ENCODE measurements at places on chromosomes 5 and 9. TPM values are rescaled to one million over a fixed set of nuclear protein-coding genes. Genes with fewer than 3 reads are reported as not detected.

The LCN6 gene
- total RNA-seq = 7.2 TPM

The AMBP gene
- not detected for total RNA-seq

DNA sequence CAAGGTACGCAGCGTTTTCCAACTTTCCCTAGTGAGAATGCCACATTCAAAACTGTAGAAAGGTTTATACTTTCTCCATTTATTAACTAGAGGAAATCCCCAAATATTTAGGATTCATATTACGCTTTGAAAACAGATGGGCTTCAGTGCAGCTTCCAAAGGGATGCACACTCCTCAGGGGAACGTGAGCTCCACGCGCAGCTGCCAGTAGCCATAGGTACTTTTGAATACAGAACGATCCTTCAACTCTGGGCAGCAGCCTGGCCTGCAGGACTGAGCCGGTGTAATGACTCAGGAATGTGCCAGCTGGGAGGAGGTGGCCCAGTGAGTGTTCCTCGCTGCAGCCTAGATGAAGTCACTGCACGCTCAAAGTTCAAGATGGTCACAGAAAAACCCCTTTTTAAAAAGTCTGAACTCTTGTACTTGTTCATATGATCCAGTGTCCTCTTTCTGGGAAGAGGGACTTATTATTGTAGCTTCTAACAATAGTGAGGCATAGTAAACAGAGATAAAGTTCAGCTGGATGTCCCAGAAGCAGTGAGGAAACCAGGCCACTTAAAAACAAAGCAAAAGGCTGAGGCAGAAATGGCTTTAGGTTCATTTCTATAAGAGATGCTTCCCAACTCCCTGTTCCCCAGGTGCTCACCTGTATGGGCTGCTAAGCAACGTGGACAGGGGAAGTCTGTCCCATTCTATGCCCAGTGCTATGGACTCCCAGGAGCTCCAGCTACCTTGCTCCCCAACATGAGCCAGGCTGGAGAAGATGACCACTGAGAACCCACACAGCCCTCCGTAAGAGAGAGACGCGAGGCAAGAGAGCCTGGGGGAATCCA lies 130.0 kb downstream of the LHFPL2 start:
- no peak for DNase-seq
- no peaks in the 10 kb centered on the region for H3K36me3 ChIP-seq
- H3K27me3 ChIP-seq = no peaks in the 10 kb centered on the region
- peaks cover 5% of the 10 kb centered on the region for H3K4me1 ChIP-seq
- no peak overlapping the region for H3K4me3 ChIP-seq
- H3K27ac ChIP-seq = peak overlapping the region; percentile 55

DNA sequence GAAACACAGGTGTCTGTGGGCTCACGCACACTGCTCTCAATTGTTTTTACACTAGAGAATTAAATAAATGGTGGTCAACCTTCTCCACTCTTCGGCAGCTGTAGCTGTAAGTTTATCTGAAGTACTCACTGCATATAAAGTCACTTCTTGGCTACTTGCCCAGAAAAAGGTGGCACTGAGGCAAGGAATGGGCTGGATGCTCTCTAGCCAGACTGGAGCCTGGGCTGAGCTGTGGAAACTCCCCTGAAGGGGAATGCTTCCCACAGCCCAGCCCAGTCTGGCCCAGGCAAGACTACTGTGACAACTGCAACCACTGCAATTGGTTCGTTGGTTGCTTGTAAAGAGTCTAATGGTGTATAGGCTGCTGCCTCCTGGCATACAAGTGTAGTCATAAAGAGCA lies 4.5 kb downstream of the LEAP2 start:
- peaks cover 64% of the 10 kb centered on the region for H3K36me3 ChIP-seq
- H3K27me3 ChIP-seq = no peaks in the 10 kb centered on the region
- H3K4me1 ChIP-seq = peaks cover 4% of the 10 kb centered on the region
- no peak overlapping the region for H3K27ac ChIP-seq

DNA sequence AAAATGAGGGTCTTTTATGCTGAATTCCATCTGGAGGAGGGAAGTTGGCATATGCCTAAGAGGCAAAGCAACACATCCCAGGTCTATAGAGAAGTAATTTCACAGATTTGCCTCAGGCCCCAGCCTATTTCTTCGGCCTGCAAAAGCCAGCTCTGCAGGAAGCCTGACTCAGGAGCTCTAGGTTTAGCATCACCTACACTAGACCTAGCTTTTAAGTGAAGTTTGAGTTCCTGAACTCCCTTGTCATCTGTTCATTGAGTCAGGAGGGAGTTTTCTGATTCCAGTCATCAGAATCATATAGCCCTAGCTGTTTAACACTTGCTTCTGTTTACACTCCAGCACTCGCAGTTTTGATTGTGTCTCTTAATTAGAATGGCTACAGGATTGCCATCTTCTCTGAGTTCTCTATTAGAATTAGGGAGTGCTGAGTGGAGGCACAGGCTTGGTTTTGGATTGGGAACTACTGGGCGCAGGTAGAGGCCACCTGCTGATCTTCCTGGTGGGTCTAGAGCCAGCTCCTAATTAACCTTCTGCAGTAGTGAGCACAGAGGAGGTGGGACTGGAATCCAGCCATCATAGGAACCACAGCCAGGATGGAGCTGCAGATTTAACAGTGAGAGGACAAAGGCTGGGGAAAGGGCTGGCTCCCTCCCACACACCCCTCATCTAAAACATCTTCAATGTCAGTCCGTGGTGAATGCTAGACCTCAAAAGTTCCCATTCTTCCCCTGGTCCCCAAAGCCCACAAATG lies 179.5 kb downstream of the TRIO start:
- no peaks in the 10 kb centered on the region for H3K27me3 ChIP-seq
- H3K27ac ChIP-seq = no peak overlapping the region
- H3K4me3 ChIP-seq = no peak overlapping the region
- DNase-seq = no peak

DNA sequence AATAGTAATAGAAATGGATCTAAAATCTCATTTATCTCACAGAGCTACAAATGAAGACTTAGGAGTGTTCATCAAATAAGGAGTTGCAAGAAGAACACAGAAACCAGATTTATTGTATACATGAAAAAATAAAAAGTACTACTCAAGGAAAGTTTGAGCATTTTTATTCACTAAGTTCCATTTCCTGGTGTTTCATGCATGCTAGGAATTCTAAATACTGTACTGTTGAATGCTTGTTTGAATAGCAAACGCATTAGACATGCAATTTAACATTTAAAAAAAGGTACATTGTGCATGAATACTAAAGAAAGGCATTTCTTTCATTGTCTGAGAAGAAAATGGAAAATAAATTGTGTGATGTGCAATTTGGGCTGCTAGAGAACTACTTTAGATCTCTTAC lies 52.1 kb downstream of the C6 start:
- no peaks in the 10 kb centered on the region for H3K36me3 ChIP-seq
- H3K27ac ChIP-seq = no peak overlapping the region
- no peak for DNase-seq
- peaks cover 3% of the 10 kb centered on the region for H3K4me1 ChIP-seq
- H3K27me3 ChIP-seq = no peaks in the 10 kb centered on the region

GRCh38 chr9:91023741-91024140 lies 222.1 kb downstream of the SYK start:
- H3K36me3 ChIP-seq = no peaks in the 10 kb centered on the region
- H3K27ac ChIP-seq = no peak overlapping the region
- no peaks in the 10 kb centered on the region for H3K27me3 ChIP-seq

GRCh38 chr5:106875591-106876297 lies 795.0 kb downstream of the EFNA5 start:
- H3K27ac ChIP-seq = no peak overlapping the region
- DNase-seq = no peak
- H3K36me3 ChIP-seq = no peaks in the 10 kb centered on the region
- no peaks in the 10 kb centered on the region for H3K4me1 ChIP-seq
- no peak overlapping the region for H3K4me3 ChIP-seq
- no peaks in the 10 kb centered on the region for H3K27me3 ChIP-seq
